ENCODE measurements at places on chromosomes 16 and 17. TPM values are rescaled to one million over a fixed set of nuclear protein-coding genes. Genes with fewer than 3 reads are reported as not detected.

DNA sequence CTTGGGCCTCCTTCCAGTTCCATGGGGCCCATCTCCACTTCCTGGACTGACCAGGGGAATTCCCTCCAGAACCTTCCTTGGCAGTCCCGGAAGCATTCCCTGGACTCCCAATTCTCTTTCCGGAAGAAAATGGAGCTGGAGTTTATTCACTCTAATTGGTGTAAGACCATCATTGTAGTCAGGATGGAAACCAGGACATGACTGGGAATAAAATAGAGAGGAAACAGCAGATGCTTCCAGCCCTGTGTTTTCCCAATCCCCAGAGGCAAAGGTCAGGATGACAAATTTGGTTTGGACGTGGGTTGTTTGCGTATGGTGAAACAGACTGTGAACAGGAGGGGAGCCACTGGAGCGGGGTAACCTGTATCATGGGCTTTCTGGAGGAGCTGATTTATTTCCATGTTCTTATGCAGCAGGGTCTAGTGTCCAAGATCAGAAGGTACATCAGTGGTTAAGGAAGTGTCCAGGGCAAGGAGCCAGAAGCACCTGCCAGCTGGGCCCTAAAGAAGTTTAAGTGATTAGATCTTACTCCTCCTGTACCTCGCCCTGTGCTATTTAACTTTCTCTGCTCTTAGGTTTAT lies 8.5 kb upstream of the LONP2 start:
- DNase-seq, result no peak

DNA sequence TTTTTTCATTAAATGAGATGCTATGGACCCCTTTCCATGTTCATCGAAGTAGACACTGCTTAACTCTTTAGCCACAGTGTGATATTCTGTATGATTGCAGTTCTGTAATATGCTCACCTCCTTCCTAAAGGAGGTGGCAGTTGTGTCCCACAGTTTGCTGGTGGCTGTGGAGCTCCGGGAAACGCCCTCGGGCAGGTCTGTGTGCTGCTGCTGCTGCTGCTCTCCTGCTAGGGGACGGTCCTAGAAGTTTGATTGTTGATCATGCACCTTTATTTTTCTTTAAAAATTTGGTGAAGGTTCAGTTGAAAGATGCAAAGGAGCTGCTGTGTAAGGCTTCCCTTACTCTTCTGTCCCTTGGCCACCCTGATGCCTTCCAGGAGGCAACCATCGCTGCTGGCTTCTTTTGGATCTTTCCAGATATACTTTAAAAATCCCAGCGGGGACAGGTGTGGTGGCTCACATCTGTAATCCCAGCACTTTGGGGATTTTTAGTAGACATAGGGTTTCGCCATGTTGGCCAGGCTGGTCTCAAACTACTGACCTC lies 8.4 kb upstream of the CLEC18A start:
- no peak for DNase-seq

DNA sequence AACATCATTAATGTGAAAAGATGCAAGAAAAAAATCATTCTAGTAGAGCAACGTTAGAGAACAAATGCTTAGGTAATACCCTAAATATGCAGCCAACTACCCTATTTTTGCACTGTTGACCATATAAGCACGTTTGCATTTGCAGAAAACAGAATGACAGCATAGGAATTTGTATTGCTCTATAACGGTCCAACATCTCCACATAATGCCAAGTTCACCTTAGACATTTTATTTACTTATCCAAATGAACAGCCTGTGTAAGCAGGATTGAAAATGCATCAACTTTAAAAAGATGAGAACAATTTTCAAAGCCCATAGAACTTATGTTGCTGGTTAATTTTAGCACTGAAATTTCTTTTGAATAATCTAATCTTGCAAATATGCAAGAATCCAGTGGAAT lies 19.1 kb upstream of the RSL1D1 start:
- DNase-seq, result no peak

Gene NAT9
- total RNA-seq, result 17.3 TPM

Gene RAMP2
- 14.3 TPM for total RNA-seq

Gene GPR139
- 1.4 TPM for total RNA-seq

GRCh38 chr17:81364278-81365147 lies 30.7 kb upstream of the BAHCC1 start:
- DNase-seq, result no peak

GRCh38 chr17:69500911-69501429 lies 86.5 kb downstream of the MAP2K6 start:
- DNase-seq, result no peak
